ENCODE measurements at places on chromosomes 13 and 19.

DNA sequence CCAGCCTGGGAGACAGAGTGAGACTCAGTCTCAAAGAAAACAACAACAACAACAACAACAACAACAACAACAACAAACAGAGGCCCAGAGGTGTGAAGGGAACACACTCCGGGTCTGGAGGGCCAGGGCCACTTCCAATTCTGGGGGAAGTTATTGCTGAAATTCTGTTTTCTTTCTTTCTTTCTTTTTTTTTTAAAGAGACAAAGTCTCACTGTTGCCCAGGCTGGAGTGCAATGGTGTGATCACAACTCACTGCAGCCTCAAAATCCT lies 3.5 kb upstream of the CAPS start:
- no peak for DNase-seq

GRCh38 chr13:46531953-46532352 lies 21.0 kb upstream of the LRCH1 start:
- DNase-seq: no peak

GRCh38 chr19:39645800-39646411 lies 9.8 kb upstream of the LGALS16 start:
- DNase-seq: no peak

- DNase-seq: no peak
Observed at GRCh38 chr13:106161146-106161545, 374.3 kb downstream of the EFNB2 start.

- no peak for DNase-seq
Observed at GRCh38 chr13:93397619-93398018, 171.0 kb downstream of the GPC6 start.

- DNase-seq: no peak
Observed at GRCh38 chr19:4593409-4593851, 33.9 kb upstream of the SEMA6B start.

DNA sequence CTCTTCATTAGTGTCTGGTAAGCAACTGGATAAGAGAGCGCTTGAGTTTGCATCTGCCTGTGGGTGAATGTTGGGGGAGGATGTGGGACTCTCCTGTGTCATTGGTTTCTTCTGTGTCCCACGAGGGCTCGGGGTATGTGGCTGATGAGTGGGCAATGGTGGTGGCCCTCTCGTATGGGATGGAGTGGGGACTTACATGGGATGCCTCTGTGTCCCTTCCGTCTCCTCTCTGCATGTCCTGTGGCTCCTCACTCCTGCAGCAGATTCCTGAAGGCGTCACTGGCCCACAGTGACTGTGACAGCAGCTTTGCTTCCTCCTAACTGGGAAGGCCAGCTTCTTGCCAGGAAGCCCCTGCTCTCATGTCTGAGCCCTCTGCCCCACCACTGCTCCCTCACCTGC lies 2.6 kb upstream of the LRP3 start:
- DNase-seq: no peak

GRCh38 chr13:22091971-22092300 lies 421.1 kb downstream of the FGF9 start:
- DNase-seq: no peak

DNA sequence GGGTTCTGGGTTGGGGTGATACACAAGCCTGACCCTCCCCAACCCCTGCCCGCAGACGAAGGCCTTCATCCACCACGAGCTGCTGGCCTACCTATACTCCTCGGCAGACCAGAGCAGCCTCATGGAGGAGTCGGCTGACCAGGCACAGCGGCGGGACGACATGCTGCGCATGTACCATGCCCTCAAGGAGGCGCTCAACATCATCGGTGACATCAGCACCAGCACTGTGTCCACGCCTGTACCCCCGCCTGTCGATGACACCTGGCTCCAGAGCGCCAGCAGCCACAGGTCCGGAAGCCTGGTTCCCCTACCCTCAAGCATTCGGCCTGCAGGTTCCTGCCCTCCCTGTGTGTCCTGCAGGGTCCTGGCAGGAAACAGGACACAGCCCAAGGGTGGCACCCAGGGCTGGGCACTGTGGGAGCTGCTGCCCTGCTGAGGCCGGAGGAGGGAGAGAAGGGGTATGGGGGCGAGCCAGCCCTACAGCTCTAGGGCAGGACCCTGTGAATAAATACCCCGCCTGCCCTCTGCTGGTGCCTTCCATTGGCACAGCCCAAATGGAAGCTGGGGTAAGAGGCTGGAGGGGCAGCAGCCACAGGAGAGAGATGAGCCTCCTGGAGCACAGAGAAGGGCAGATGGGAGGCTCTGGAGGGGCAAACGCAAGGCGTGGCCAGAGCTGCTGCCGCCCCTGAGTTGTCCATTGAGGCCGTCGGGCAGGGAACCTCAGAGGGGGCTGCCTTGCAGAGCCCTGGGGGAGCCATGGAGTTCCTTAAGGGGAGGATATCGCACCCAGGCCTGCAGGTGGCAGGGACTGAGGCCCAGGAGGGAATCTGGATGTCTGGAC lies 6.8 kb downstream of the TMED1 start:
- no peak for DNase-seq

DNA sequence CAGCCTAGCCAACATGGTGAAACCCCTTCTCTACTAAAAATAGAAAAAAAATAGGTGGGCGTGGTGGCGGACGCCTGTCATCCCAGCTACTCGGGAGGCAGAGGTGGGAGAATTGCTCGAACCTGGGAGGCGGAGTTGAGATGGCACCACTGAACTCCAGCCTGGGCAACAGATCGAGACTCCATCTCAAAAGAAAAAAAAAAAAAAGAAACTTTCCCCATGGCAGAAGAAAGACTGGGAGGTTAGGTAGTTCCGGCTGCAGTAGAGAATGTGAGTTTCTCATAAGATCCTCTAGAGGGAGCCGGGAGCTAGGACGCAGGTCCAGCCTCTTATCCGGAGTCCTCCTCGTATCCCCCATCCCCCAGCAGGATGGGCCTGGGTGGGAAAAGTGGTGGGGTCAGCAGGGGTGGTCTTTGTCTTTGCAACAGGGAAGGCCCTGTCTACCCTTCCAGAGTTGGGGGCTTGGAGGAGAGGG lies 13.2 kb upstream of the CREB3L3 start:
- no peak for DNase-seq

- DNase-seq: peak; percentile 84
Observed at GRCh38 chr19:1066748-1067340, at the start of gene ARHGAP45. Gene ARHGAP45, plus strand, starts transcription at chr19:1067167. Its CDS starts 239 bp downstream, at chr19:1067406.

DNA sequence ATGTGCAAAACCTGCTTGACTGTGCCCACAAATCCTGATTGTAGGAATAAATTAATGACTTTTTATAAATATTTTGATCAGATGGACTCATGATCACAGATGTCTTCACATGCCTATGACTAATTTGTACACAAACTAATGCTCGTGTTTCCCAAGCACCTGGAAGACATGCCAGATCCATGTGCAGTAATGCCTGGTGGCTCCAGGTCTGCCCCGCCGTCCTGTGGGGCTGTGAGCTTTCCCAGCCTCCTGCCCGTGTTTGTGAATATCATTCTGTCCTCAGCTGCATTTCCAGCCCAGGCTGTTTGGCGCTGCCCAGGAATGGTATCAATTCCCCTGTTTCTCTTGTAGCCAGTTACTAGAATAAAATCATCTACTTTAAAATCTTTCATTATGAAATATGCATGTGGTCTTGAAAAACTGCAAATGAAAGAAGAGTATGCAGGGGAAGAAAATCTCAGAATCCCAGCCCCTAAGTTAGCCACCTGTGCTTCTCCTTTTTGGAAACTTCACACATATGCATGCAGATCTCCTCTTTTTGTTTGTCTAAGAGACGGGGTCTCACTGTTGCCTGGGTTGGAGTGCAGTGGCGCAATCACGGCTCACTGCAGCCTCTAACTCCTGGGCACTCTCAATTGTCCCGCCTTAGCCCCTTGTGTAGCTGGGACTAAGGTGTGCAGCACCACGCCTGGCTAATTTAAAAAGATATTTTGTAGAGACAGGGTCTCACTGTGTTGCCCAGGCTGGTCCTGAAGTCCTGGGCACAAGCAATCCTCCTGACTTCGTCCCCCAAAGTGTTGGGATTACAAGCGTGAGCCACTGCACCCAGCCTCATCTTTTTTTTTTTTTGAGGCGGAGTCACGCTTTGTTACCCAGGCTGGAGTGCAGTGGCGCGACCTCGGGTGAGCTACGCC lies 6.2 kb downstream of the RPL28 start:
- DNase-seq: no peak

DNA sequence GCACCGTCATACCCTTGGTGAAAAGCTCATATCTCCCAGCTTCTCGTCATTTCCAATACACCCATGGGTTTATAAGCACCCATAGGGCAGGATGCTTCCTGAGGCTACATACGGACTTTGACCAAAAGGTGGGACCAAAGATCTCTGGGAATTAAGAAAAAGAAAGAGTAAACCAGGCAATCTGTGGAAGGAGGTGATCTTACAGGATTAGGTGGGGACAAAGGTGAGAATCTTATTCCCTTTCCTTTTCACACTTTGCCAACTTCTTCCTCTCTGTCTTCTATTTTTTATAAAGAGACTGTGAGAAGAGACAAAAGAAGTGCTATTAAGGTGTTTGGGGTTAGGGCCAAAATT lies 172.0 kb downstream of the DLEU7 start:
- DNase-seq: no peak

DNA sequence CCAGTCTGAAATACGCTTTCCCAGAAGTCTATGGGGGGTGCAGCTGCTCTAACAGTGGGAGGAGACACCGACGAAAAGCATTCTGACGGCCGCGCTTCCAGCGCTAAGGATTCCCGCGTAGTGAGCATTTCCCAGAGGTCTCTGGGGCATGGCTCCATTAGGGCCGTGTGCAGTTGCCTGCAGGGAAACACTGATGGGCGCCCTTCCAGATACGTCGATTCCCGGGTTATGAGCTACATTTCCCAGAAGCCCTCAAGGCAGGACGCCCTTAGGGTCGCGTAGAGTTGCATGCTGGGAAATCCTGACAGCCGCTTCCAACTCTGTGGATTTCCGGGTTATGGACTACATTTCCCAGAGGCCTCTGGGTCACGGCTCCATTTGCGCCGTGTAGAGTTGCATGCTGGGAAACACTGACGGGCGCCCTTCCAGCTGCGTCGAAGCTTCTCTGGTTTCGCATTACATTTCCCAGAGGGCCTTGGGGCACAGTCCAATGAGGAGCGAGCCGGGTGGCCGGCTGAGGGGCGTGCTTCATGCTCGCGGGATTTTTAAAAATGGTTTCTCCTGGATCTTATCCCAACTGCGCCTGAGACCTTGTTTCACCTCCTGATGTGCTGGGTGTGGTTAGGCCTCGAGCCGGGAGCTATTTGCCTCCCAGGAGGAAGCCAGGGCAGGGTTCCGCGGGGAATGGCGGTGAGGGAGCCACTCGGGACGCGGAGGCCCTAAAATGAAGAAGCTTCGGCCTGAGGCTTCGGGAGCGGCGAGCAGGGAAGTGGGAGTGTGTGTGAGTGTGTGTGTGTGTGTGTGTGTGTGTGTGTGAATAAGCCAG lies 17.2 kb upstream of the ZNF331 start:
- peak; percentile 88 for DNase-seq

DNA sequence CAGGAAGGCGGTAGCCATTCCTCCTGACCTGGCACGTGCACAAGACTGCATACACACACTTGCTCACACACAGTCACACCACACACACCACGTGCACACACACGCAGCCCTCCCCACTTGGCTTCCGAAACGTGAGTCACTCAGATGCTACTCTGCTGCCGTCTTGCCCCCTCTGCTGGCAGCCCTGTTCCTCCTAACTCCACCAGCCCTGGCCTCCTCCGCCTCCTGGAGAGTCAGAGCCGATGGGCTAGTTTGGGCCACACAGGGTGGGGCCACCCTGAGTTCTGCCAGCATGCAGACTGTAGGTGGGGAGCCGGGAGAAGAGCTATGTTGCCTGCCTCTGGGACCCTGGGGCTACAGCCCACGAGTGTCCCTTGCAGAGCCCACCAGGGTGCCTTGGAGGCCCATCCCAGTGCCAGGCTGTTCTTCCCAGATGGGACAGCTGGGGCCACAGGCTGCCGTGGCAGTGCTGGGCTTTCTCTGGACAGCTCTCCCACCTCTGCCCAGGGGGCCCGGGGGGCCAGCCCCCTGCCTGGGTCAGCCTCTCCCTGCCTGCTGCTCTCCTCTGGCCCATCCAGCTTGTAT lies 12.1 kb downstream of the PIN1 start:
- DNase-seq: peak; percentile 55

DNA sequence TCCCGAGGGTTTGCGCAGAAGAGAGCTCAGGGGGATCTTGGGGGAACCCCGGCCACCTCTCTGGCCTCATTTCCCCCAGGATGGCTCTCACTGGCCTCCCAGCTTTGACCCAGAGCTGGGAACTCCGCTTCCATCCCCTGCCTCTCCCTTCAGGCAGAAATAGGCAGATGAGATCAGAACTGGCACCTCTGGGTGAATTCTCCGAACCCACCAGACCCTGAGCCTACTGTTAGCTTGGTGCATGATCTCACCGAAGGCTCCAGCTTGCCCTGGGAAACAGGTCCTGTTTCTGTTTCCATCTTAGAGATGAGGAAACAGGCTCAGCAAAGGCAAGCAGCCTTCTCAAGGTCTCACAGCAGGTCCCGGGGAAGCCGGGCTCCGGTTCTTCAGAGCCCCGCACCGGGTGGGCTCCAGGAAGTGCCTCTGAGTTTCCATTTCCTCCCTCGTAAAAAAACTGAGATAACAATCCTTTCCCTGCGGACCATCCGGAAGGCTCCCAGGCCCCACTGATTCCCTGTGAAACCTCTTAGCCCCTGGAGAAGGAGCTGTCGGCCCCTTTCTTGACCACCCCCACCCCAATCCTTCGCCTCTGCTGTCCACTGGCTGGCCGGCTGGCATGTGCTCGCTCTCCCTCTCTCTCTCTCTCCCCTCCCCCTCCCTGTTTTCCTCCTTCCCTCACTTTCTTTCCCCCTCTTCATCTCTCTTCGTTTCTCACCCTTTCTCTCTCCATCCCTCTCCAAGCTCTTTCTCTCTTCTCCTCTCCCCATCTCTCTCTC lies 2.1 kb downstream of the NECTIN2 start:
- DNase-seq: no peak

- peak; percentile 89 for DNase-seq
Observed at GRCh38 chr19:10602330-10603083, 15.4 kb upstream of the AP1M2 start.

- no peak for DNase-seq
Observed at GRCh38 chr19:16213076-16213475, 15.4 kb downstream of the AP1M1 start.

DNA sequence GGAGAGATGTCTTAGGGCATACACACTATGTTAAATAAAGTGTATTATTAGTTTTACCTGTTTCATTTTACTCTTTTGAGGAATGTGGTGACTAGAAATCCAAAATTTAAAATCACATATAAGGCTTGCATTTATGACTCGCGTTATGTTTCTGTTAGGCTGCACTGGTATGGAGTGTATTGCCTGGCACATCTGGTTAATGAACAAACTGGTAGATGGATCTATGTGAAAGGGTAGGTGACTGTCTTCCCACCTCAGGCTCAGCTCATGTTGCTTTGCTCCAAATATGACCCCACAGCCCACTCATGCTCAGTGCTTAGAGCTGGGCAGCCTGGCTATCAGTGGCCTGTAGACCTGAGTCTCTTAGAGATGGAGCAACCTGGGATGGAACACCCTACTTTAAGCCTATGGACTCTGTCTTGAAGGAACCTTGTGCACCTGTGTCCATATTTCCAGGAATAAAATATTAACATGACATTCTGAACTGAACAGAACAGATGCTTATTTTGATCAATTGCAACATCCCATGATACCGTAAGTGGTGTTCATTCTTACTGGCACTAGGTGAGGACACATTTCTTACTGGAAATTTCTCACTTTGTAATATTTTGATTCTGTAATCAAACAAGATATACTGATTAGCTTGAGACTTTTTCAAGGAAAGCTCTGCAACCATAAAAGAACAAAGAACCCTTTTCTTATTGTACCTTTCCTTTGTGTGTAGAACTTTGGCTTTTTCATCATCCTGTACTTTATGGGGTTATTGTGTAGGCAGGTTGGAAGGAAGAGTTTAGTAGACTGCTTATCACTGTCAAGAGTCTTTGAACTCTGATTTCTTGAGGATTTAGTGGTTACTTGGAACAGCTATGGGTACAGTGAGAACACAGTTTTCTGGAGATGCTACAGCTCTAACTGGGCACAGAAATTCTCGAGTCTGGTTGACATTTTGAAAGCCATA lies 9.6 kb upstream of the OLFM4 start:
- no peak for DNase-seq
